Activated CD4-positive, alpha-beta T cell treated with anti-CD3 and anti-CD28 coated beads for 24 hours (primary cell): ENCODE measurements at places on chromosomes 7 and 10.

DNA sequence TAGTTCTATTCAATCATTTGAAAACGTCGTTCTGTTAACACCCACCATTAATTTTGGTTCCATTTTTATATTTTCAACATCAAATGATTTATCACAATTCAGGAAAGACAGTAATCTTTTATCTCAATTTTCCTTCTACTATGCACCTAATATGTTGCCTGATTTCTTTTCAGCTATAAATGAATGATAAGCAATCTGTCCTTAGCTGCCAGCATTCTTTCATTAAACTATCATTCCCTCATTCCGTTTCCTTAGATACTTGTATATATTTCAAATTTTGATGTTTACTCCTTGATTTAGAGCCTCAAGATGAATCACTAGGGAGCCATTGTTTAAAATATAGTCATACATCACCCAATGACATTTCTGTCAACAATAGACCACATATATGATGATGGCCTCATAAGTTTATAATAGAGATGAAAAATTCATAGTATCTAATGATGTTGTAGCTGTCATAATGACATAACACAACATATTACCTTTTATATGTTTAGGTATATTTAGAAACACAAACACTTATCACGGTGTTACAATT, 661.7 kb downstream of the IPMK start:
- no peak for DNase-seq

DNA sequence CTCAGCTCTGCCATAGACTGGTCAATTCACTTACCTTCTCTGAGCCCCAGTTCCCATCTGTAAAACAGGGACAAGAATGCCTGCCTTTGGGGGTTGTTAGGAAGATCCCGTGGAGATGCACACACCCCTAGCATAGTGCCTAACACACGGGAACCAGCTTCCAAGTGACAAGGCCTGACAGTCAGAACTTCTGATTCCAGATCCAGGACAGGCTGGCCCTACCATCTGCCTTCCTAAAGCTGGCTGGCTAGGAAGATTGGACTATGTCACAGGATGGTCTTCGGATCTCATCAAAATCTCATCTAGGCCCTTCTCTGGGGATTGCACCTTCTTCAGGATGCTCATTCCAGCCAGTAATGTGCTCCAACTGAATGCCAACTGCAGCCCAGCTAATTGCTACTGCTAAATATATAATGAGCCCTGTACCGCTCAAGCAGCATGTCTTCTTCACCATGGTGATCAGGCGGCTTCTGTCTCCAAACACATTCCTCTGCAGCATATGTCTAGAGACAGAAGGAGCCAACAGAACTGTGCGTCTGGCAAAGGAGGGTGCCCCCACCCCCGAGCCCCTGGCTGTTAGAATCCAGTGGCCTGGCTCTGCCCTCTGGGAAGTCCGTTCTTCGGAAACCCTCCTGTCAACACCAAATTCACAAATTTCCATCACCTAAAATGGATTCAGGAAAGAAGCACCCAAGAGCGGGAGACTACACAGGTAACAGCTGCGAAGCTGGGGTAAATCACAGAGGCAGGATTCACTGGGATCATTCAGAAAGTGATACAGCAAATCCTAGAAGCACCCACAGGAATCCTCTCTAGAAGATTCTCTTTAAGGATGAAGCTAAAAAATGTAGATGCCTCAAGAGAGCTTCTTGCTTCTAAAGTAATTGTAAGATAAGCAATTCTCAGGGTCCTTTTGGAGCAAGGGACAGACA, 142.1 kb upstream of the EEPD1 start:
- DNase-seq: no peak

GRCh38 chr10:51862149-51862548, 162.8 kb upstream of the CSTF2T start:
- DNase-seq: no peak

DNA sequence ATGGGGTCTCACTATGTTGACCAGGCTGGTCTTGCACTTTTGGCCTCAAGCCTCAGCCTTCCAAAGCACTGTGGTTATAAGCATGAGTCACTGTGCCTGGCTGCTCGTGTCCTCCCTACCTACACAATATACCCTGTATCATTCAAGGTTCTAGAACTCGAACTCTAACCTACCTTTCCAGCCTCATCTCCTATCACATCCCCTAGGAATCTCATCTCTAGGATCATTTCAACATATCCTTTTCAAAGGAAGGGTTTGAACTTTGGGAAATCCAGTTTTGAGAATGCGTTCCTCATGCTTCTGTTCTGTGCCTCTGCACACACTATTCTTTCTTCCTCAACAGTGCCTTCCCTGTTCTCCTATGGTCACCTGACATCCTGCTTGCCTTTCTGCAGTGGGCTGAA, 87.8 kb upstream of the RHEB start:
- no peak for DNase-seq

DNA sequence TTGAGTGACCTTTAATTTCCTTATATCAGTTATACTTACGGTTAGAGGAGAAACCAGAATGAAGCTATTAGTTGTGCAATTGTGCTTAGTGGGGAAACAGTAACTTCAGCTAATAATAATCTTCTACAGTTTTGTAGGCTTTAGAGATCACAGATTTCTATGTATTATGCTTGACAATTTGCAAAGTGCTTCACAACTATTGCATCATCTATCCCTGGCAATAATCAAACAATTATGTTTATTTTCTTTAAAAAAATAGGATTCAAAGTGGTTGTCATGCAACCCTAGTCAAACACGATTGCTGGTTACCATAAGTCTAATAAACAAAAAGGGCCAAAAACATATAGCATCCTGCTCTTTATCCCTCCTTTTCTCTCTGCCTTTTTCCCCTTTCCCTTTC, 530.3 kb downstream of the NXPH1 start:
- no peak for DNase-seq

- no peak for DNase-seq
Measured at GRCh38 chr10:122306744-122307143, 35.6 kb downstream of the BTBD16 start.

- no peak for DNase-seq
Measured at GRCh38 chr10:111491154-111491553, 414.3 kb downstream of the ADRA2A start.

- peak; percentile 17 for DNase-seq
Measured at GRCh38 chr10:80599424-80599847, 61.7 kb downstream of the SH2D4B start.

DNA sequence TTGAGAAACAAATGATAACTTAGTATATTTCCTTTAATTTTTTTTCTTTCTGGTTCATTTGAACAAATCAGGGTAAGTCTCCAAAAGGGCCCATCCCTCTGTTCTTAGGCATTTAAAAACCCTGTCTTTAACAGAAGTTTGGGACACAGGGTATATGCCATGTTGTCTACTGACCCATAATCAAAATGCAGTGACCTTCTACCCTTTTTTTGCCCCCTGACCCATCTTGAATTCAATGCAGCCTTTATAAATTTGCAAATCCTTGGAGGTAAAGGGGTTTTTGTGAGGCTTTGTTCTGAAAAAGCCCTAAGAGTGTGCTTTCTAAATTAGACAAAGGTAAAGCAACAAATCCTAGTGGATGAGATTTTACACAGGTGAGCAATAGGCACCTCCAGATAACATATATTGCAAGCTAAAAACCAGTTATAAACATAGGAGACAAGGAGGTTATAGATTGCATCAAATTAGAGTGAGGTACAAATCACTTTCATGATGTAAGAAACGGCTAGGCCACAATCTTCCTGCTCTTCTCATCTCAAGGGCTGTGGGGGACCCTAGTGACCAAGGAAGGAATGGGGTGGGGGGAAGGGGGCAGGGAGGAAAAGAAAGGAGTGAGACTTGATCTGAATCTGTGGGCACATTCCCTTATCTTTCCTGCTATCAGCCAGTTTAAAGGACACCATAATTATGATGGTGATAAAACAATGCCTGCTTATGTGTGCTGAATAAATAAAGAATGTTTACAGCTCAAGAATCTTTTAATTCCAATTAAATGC, 2.7 kb downstream of the SKIDA1 start:
- no peak for DNase-seq

GRCh38 chr10:90871279-90871765, 452 bp upstream of the RPP30 start:
- DNase-seq: no peak

GRCh38 chr10:96306516-96306915, 2.3 kb downstream of the DNTT start:
- DNase-seq: no peak

DNA sequence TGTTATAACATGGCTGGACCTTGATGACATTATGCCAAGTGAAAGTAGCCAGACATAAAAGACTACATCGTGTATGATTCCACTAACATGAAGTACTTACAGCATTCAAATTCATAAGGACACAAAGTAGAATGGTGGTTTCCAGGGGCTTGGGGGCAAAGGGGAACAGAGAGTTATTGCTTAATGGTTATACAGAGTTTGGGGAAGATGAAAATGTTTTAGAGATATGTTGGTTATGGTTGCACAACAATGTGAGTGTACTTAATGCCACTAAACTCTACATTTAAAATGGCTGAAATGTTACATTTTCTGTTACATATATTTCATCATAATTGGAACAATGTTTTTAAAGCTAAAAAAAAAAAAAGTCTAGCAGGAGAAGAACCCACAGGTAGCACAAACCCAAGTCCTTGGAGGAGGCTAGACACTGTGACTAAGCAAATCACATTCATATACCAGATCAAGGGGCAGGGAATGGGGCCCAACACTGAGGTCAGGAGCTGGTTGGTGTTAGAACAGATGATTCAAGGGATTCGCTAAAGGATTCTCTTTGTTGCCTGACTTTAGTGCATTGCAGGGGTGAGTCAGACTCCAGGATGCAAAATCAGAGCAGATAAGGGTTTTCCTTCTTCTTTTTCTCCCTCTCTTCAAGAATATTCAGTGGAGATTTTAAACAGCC, 25.1 kb upstream of the AOAH start:
- no peak for DNase-seq

DNA sequence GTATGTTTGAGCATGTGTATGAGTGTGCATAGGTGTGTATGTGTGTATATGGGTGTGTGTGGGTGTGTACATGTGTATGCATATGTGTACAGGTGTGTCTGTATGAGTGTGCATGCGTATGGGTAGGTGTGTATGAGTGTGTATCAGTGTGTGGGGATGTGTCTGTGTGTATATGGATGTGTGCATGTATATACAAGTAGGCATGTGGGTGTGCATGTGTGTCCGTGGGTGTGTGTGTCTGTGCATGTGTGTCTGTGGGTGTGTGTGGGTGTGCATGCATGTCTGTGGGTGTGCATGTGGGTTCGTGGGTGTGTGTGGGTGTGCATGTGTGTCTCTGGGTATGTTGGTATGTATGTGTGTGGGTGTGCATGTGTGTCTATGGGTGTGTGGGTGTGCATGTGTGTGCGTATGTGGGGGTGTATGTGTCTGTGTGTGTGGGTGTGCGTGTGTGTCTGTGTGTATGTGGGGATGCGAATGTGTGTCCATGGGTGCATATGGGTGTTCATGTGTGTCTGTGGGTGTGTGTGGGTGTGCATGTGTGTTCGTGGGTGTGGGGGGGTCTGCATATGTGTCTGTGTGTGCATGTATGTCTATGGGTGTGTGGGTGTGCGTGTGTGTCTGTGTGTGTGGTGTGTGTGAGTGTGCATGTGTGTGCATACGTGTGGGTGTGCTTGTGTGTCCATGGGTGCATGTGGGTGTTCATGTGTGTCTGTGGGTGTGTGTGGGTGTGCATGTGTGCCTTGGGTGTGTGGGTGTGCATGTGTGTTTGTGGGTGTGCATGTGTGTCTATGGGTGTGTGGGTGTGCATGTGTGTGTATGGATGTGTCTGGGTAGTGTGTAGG, 20.6 kb downstream of the EMX2 start:
- DNase-seq: no peak

DNA sequence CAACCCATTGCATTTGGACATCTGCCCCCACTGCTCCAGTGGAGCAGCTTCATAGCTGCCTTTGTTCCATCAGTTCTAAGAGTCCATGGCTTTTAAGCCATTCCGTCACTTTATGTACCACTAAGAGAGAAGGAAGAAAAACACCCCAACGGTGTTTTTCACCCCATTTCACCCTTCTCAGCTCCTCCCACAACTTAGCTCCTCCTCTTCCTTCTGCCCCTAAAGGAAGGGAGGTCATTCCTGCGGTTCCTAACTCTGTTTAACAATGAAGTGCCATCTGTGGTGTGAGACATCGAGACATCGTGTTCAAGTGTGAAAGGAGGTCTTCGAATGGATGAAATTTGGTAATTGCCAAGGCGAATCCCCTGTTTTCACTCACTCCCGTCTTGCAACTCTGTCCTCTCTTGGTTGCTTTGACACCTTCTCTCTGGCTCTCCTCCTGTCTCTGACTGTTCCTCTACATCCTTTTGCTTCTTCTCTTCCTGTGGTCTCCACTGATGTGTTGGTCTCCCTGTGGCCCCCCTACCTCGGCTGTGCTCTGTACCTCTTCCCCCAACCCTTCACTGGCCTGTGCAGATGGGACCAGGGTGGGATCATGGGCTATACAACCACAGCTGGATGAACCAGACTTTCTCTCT, 23.0 kb downstream of the SMKR1 start:
- DNase-seq: no peak

DNA sequence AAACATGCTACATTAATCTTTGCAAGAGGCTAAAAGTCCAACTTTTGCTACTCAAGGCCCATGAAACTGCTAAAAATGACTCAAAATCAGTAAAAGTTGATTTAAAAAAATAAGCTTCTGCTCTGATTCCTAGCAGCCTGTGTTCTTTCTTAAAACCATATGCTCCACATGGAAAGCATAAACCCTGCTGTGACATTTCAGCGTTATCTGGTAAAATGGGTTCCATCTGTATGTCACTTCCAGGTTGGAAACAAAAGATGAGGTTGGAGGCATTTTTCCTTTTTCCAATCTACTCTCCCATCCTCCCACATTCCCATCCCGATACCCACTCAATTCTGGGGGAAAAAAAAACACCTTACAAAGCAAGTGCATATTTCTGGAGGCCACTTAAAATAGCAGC, 439.5 kb downstream of the NEBL start:
- no peak for DNase-seq

GRCh38 chr10:103676851-103677417, 178.4 kb downstream of the SH3PXD2A start:
- DNase-seq: no peak

DNA sequence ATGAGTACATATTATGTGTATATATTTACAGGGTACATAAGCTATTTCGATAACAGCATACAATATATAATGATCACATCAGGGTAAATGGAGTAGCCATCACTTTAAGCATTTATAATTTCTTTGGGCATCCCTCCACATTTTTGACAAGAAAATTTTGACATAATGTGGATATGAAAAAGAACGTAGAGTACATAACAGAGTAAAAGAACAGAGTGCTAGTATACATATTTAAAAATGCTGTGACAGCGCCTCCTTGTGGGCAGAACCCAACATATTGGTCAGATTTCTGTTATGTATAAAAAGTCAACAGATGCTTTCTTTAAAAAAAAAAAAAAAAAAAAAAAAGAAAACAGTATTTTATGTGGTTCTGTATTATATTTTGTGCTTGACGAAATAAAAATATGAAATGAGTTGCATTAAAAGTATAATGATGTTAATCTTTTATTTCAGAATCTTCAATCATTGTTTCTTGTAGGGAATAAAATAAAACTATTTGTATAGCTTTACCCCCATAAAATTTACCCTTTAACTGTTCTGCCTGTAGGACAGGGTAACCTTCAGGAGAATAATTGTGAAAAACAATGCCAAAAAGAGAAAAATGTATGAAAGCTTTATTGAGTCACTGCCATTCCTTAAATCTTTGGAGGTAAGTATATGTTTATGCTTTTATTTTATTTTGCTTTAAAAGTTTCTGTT, 18.3 kb upstream of the HBP1 start:
- peak; percentile 59 for DNase-seq

- no peak for DNase-seq
Measured at GRCh38 chr7:38928506-38928905, 19.5 kb upstream of the VPS41 start.
